ENCODE measurements at places on chromosomes 5 and 9.

GRCh38 chr5:15103130-15103529, 231.6 kb upstream of the ANKH start:
- no peak for DNase-seq

DNA sequence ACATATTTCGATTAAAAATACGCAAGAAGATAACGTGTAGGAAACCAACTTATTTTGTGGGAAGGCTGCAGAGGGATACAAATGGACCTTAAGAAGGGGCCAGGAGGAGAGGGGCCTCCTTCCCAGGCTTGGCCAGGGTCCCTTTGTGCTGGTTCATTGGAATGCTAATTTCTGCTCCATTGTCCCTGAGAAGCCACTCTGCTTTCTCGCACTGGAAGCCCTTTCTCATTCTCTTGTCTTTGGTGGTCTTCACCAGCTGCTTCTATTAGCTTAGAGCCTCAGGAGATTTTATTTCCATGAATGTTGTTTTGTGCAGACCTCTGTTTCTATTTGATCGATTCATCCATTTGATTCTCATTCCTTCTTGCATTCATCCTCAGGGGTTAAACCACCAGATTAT, 325.4 kb downstream of the TMEM38B start:
- peak; percentile 74 for DNase-seq

DNA sequence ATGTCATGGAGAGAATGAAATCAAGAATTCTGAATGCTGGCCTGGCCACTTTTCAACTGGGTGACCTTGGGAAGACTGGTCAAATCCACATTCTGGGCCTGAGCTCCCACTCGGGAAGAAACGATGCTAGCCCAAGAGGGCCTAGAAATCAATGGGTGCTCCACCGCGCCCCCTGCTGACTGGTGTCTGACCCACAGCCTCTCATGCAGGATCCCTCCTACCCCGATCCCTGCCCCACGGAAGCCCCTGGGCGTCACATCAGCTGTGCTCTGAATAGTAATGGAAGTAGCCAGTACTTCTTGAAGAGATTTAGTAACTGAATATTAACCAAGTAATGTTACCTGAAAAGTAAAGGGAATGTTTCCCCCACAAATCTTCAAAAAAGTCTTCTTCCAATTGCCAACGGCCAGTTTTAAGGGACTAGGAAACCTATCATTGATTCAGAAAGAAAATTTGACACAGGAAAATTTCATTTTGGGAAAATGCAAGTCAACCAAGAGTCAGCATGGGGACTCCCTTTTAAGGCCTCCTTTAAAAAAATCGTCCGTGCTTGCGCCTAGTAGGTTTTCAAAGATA, 43.9 kb downstream of the CRB2 start:
- DNase-seq: peak; percentile 78

DNA sequence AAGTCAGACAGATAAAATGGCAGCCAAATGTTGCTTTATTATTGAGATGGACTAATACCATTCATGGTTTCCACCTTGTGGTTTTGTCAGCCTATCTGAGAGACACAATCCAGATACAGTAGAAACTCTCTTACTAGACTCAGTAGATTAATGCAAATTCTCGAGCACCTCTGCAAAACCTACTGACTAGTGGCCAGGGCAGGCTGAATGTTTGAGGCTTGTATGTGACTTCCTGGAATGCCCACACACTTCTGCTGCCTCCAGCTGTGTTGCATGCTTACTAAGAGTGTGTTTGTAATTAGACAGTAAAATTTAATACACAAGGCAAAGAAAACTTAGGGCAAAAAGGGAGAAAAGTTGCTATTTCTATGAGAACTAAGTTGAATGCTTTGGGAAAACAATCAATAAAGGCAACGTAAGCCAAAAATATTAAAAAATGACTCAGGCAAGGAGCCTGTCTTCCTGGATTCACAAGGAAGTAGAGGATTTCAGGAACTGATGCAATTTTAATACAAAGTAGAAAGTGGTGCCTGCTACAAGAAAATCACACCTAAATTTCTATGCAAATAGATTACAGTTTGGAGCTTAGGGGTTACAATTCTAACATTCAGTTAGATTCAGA, 30.2 kb upstream of the CCNG1 start:
- no peak for DNase-seq

DNA sequence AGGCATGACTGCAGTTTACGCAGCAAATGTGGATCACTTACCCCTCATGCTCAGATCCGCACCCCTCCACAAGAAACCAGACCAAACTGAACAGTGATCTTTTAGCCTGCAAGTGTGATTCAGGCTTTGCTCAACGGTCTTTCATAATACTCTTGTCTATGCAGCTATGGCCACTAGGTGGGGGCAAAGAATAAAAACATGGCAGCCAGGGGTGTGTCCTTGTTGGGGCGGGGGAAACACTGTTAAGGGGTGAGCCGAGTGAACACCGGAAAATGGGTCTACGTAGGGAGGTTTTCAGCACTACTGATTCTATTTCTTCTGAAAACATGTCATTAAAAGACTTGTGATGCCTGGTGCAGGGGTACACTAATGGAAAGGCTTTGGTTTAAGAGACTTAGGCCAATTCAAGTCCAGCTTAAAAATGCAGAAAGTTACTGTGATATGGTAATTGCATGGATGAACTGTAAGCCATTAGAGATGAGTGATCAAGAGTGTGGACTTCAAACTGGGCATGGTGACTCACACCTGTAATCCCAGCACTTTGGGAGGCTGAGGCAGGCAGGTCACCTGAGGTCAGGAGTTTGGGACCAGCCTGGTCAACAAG, 49.9 kb upstream of the GPR151 start:
- DNase-seq: peak; percentile 62

GRCh38 chr5:115333164-115333563, 36.7 kb upstream of the CCDC112 start:
- peak; percentile 10 for DNase-seq

GRCh38 chr9:107727086-107727780, 237.7 kb upstream of the KLF4 start:
- no peak for DNase-seq

DNA sequence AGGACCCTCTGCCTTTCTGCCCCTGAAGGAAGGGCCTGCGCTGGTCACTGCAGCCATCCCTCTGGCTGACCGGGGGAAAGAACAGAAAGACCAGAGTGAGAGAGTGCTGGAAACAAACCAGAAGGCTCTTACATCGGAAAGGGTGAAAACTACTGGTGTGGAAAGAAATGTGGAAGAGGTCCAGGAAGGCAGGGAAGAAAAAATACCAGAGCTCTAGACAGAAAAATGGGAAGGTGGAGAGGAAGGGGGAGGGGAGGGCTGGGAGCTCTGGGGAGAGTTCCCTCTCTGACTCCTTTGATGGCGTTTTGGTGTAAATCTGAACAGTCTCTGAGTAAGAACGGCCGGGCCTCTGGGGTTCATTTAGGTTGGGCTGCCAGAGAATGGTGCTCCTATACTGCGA, 47.7 kb downstream of the COL23A1 start:
- no peak for DNase-seq

DNA sequence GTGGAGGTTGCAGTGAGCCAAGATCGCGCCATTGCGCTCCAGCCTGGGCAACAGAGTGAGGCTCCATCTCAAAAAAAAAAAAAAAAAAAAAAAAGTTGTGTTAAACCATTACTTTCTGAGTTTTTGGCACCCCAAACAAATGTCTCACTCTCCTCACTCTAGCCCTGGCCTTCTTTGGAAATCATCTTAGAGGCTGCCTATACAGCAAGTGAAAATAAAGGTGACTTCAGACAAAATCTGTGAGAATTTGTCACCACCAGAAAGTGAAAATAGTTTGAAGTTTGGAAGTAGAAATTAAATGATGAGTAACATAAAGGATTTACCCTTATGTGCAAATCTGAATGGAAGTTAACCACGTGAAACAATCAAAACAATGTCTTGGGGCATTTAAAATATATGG, 7.2 kb upstream of the ZNF131 start:
- no peak for DNase-seq

- DNase-seq: no peak
These were observed 103.0 kb downstream of the NPR3 start for GRCh38 chr5:32814141-32814540.

DNA sequence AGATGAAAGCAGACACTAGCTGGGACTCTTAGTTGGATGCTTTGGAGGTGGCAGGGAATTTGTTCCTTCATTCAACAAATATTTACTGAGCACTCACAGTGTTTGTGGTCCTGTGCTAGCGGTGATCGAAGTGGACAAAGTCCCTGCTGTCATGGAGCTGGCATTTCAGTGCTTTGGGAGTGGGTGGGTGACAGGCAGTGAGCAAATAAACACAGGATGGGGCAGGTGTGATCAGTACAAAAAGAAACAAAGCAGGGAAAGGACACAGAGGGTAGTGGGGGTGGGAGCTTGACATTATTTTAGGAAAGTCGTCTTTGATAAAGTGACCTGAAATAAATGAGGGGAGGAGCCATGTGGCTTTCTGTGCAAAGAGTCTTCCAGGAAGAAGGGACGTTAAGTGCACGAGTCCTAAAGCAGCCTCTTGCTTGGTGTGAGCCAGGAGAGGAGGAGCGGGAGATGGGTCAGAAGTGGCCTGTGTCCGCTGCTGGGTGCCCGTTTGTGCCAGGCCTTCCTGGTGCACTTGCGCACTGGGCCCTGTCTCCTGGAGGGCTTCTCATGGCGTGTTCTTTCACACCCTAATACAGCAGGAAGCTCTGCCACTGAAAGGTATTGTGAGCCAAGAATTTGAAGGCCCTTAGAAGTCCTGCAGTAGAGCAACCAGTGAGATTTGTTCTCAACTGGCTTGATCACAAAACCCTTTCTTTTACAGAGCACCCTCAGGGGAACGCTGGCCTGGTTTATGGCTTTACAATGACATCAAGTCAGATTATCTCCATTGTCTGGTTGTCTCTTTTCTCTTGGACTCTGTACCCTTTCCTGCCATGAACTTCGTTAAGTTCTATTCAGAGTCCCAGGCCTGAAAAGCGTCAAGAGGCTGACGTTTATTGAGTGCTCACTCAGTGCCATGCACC, 14.8 kb downstream of the NDST1 start:
- DNase-seq: no peak

- no peak for DNase-seq
These were observed 212.4 kb downstream of the EFNA5 start for GRCh38 chr5:107458322-107458721.

DNA sequence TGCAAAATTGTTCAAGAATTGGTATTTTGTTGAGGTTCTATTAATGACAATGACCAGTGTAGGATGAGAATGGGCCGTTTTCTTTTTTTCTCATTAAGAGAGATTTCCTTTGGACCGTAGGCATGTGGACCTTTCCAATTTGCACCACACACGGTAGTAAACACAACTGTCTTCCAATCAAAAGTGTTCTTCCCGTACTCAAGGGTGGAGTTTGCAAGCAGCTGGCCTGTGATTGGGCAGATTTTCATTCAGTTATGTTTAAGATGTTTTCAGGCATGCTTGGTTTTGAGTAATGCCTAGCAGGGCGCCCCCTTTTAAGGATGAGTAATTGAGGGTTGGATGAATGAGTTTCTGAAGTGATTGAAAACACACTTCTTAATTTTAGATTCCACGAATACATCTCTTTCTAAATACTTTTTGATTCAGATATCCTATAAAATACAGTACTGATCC, 2.5 kb downstream of the KDM3B start:
- peak; percentile 47 for DNase-seq

DNA sequence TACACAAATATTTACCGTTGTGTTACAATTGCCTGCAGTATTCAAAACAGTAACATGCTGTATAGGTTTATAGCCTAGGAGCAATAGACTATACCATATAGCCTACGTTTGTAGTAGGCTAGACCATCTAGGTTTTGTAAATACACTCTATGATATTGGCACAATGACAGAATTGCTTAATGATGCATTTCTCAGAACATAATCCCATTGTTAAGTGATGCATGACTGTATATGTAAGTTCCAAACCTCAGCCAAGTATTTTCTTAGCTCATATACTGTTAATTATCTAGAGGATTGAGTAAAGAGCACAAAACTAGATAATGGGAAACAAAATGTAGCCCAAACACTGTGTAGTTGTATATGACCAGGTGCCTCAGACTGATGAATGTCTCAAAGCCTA, 220.1 kb downstream of the ANXA1 start:
- DNase-seq: no peak

GRCh38 chr9:18405240-18405639, 68.7 kb upstream of the ADAMTSL1 start:
- no peak for DNase-seq

DNA sequence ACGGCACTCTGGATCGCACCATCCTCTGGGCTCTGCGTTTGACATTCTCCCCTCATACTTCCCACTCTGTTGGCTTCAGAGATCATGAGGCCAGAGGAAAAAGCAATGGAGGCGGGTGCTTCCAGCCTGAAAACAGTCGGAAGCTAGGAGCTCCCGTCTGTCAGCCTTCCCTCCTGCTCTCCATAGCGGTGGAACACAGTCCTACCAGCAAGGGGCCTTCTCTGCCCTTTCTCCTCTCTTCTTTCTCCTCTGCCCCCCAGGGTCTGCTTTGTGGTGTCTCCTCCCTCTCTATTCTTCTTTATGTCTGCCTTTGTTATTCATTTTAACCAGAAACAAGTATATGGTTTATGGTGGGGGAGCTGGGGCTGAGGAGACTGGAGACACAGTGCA, 152.5 kb upstream of the NFIB start:
- peak; percentile 68 for DNase-seq

DNA sequence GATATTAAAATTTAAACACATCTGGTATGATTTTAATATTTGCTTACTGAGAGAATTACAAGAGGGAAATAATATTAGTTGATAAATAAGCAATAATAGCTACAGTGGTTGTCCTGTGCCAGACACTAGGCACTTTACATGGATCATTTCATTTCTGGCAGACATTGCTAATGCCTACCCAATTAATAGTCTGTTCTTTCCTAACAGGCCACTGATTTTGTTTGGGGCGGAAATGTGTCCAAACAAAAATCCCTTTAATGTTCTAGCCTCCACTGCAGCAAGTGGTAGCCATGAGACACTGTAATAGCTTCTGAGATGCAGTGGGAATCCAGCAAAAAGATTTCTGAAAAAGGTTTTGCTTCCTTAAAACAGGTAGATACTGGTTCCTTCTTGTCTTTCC, 527.4 kb downstream of the CSNK1G3 start:
- DNase-seq: no peak

DNA sequence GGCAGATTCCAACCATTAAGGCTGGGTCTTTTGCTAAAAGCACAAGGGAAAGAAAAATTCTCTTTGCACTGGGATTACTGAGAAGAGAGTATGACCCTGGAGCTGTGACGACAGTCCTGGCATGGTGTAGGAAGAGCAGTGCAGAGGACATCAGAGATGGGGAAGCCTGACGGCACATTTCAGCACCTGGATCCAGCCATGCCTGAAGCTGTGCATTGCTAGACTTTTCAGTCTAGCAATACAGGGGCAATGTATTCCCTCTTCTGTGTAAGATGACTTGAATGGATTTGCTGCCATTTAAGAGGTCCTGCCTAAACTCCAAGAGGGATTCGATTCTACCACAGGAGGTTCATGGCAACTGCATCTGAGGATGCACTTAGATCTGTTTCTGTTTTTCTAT, 12.3 kb upstream of the MRNIP start:
- no peak for DNase-seq

GRCh38 chr9:76316069-76316468, 78.2 kb downstream of the RFK start:
- DNase-seq: no peak

GRCh38 chr9:33210006-33210715, 29.8 kb upstream of the SPINK4 start:
- DNase-seq: no peak

GRCh38 chr5:150175076-150175475, 8.5 kb downstream of the CDX1 start:
- no peak for DNase-seq

- no peak for DNase-seq
These were observed 158.3 kb downstream of the GIN1 start for GRCh38 chr5:102961671-102962070.

Measured in ELF-1 (cell line).